Stimulated activated CD4-positive, alpha-beta T cell treated with anti-CD3 and anti-CD28 coated beads, Interleukin-1b, Interleukin-23, amount 100 ng/mL, for 1 hour (primary cell): ENCODE measurements at places on chromosomes 4 and X.

DNA sequence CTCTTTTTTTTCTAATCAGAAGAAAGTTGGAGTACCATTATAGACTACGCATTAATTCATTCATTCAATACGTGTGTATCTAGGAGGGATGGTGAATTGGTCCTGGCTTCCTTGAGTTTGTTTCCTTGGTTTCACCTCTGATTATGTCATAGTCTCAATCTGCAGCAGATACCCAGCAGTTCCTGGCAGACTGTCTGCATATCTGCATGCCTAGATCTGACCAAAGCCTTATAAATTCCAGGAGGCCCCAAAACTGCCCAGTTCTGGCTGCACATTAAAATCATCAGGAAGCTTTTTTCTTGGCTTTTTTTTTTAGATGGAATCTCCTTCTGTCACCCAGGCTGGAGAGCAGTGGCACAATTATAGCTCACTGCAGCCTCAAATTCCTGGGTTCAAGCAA, 27.2 kb upstream of the SLC34A2 start:
- no peak for DNase-seq

DNA sequence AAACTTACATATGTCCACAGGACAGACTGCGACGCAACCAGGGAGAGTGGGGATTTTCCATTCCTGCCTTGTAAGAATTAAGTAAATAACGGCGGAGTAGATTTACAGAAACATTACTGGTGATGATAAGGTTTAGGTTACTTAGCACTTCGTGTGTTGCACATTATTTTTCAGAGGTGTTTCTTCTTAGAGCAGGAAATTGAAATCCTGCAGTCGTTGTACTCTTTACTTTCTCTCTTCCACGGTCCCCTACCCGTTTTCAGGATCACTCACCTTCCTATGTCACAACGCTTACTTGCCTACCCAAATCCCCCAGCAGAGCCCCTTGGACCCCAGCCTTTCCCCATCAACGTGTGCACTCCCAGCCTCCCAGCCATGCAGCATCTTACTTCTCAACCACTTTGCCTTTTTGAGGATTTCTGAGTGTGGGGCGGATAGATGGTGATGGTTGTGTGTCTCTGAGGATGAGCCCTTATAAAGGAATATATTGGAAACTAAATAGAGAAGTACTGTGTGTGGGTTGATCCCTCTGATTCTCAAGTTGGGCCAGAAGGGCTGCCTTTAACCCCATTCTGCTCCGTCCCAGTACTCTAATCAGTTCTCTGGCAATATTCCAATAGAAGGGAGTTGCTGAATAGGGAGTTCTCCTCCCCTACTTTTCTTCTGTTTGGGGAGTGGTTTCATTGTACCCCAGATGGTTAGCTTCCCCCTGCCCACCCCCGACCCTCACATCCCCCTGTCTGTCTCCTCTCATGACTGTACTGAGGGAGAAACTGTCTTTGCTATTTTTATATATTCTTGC, 1.6 kb downstream of the MID2 start:
- no peak for DNase-seq

DNA sequence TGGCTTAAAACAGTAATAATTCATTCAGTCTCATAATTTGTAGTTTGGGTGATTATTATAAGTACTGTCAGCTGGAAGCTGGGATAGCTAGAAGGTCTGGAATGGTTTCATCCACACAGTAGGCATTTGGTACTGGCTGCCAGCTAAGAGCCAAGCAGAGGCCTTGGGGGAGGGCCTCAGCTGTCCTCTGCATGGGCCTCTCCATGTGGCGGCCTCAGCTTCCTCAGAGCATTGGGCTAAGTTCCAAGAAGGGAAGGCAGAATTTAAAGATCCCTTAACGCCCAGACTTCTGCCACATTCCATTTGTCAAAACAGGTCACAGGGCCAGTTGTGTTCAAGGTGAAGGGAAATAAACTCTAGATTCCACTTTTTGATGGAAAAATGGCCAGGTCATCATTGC, 93.3 kb downstream of the NEUROG2 start:
- DNase-seq: no peak

- DNase-seq: no peak
These were observed 144.5 kb downstream of the NPNT start for GRCh38 chr4:106039796-106040195.

DNA sequence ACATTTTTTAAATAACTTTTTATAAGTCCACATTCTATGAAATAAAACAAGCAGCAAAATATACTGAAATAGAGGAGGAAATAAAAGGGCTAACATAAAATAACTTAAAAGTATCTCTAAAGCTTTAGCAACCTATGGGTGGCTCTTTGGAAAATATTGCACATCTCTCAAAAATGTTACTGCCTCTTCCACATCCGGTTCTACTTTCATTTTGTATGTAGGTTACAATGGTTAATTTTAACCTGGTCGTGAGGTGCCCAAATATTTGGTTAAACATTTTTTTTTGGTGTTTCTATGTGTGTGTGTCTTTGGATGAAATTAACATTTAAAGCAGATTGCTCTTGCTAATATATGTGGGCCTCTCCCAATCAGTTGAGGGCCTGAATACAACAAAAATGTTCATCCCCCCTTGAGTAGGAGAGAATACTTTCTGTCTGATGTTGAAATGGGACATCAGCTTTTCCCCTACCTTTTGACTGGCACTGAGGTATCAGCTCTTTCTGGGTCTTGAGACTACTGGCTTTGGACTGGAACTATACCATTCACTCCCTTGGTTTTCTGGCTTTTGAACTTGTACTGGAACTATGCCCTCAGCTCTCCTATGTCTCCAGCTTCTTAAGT, 353.0 kb downstream of the ADAM29 start:
- no peak for DNase-seq

DNA sequence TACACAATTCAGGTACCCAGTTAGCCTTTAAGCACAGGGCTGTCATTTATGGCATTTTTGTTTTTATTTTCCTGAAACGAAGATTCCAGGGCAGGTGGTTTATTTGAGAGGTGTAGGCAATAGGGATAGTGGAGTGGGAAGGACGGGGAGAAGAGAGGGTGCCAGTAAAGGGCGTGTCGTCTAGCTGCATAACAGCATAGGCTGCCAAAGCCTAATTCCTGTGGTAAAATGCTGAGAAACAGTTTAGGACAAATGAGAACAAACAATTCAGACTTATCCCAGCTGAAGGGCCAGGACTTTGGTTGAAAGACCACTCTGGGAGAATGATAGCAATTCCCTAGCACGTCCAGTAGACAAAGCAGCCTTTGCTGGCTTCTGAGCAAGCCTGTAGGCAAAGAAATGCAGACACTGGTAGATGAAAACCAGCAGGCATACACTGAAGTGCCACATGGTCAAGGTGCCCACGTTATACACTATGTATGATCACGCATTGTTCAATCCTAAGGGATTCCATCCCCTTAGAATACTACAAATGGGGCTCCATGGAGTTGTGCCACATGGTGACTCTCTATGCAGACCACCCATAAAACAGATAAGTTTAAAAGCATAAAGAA, 70.6 kb downstream of the PKD2 start:
- DNase-seq: no peak

DNA sequence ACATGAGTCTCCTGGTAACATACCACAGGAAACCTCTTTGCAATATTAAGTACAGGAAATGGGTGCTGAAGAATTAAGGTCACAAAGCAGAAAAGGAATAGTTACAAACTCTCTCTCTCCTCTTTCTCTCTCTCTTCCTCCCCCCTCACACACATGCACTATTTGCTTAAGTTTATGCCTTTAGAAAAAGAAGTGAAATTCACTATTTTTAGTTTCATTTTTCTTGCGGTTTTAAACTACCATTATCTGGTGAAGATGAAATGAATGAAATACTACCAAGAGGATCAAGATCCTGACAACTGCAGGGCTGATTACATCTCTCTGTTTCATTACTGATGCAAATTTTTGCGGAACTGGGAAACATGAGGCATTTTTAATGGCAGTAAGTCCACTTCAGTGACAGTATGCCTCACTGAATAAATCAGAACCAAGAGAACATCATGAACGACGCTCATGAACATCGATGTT, 64.3 kb upstream of the FTHL17 start:
- no peak for DNase-seq

GRCh38 chr4:140703463-140703862, 52.7 kb downstream of the TBC1D9 start:
- no peak for DNase-seq

DNA sequence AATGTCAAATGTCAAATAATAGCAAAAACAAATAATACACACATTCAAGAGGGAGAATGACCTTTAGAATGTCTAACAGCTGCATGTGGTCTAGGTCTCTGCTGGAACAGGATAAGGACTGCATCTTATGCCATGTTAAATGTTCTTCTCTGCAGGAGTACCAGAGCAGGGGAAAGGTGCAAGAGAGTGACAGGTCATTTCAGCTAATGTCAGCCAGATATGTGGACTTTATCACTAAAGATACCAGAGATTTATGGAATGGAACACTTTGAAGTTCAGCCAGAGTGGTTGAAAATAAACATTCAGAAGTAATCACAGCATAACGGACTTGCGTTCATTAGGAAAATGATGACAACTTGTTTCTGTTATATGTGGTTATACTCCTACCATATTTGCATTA, 24.3 kb downstream of the GRID2 start:
- DNase-seq: no peak

- DNase-seq: no peak
These were observed 98.2 kb upstream of the PGRMC2 start for GRCh38 chr4:128385683-128386304.

- DNase-seq: no peak
These were observed 2.0 kb downstream of the RAPGEF2 start for GRCh38 chr4:159104694-159105414.

- no peak for DNase-seq
These were observed 64.7 kb upstream of the PCDH10 start for GRCh38 chr4:133084421-133084820.

- no peak for DNase-seq
These were observed 2.6 kb upstream of the GIMD1 start for GRCh38 chr4:106371161-106371560.

GRCh38 chrX:78329486-78329885, 2.1 kb upstream of the CYSLTR1 start:
- no peak for DNase-seq

GRCh38 chr4:7770224-7771050, 169.2 kb downstream of the AFAP1 start:
- no peak for DNase-seq

DNA sequence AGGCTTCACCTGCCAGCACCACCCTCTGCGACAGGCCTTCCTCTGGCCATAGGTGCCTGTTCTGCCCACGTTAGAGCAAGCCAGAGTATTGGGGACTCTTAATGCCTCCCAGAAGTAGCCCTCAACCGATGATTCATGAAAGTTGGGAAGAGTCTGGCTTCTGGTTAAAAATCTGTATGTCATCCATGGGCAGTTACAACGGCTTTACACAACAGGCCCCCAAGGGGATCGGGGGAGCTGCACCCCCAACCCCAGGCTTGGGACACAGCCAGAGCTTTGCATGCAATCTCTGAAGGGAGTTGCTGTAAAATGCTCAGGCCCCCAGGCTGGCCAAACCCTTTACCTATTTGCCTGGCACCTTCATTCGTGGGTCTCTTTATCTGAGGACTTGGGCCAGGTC, 5.4 kb upstream of the CYTL1 start:
- no peak for DNase-seq

- no peak for DNase-seq
These were observed 25.3 kb upstream of the CLDN24 start for GRCh38 chr4:183347566-183347965.

GRCh38 chr4:121943941-121944340, 7.9 kb downstream of the TRPC3 start:
- no peak for DNase-seq

- DNase-seq: no peak
These were observed 175.5 kb downstream of the NLGN4X start for GRCh38 chrX:6053141-6053540.

GRCh38 chr4:67885762-67886161, 2.0 kb upstream of the TMPRSS11D start:
- DNase-seq: no peak

DNA sequence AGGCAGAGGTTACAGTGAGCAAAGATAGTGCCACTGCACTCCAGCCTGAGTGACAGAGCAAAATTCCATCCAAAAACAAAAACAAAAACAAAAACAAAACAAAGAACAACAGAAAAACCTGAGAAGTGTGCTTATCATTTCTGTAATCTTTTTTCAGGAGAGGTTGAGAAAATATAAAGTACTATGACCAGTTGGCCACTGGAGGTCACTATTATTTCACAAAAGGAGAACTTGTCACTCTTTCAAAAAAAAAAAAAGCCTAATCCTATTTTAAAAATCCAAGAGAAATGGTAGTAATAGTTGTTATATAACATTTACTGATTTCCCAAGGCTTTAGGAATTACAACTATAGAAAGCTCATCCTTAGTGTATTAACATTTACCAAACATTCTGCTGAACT, 24.9 kb upstream of the RNF150 start:
- DNase-seq: no peak

- DNase-seq: no peak
These were observed 495.6 kb upstream of the ZFP42 start for GRCh38 chr4:187499956-187500355.

GRCh38 chrX:48663241-48663640, 20.4 kb upstream of the WAS start:
- DNase-seq: no peak

DNA sequence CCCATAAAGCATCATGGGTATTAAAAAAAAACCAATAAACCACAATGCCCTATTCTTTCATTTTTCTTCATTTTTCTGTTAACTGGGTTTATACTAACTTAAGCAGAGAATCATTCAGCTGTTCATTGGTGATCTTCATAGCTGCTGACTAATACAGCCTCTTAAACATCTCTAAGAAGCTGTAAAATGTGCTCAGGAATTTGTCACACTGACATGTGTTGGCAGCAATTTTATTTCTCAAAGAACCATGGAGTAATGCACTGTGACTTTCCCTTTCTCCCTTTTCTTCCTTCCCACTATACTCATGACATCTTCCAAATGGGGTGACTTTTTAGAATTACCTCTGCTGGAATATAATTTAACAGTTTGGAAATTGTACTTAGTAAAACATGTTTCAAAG, 315.4 kb downstream of the ANTXR2 start:
- DNase-seq: no peak

- no peak for DNase-seq
These were observed 21.1 kb downstream of the AMER1 start for GRCh38 chrX:64184396-64184795.

GRCh38 chr4:166309286-166309685, 436.2 kb downstream of the TLL1 start:
- no peak for DNase-seq

DNA sequence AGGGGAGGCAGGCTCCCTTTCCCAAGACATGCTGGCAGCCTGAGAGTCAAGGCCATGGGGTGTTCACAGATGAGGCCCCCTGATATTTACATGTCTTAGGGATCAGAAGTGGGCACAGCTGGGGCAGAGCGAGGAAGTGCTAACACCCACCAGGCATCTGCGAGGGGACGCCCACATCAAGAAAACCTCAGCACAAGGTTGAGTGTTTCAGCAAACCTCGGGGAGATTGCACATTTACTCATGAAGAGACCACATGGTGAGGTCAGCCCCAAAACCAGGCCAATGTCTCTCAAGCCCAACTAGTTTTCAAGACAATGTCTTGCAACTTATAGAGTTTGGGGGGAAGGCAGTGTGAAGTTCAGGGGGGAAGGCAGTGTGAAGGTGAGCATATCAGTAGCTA, 55.2 kb downstream of the CLNK start:
- no peak for DNase-seq
